Hair follicular keratinocyte (primary cell): ENCODE measurements at places on chromosomes 4 and X. TPM values are rescaled to one million over a fixed set of nuclear protein-coding genes. Genes with fewer than 3 reads are reported as not detected.

Gene FATE1
- not detected in 2 replicates for total RNA-seq

Gene SPANXA2
- total RNA-seq, result not detected in 2 replicates

Gene SSX2
- total RNA-seq, result not detected in 2 replicates

Gene EPHA5
- not detected in 2 replicates for total RNA-seq

Gene VCX3B
- total RNA-seq, result not detected in 2 replicates

Gene LPAR4
- total RNA-seq, result not detected in 2 replicates

Gene CFAP97
- total RNA-seq, result 22.9 and 23.1 TPM in 2 replicates

Gene MAGEB2
- total RNA-seq, result not detected in 2 replicates

Gene CLDN34
- not detected in 2 replicates for total RNA-seq

Gene TCEAL6
- not detected in 2 replicates for total RNA-seq

Gene CAMK2D
- 14.7 and 19.4 TPM in 2 replicates for total RNA-seq

Gene MORF4L2
- 284 and 368 TPM in 2 replicates for total RNA-seq

Gene BEND2
- total RNA-seq, result not detected in 2 replicates

Gene HTR2C
- total RNA-seq, result not detected in 2 replicates

Gene IL3RA
- not detected in 2 replicates for total RNA-seq

Gene PLAC1
- total RNA-seq, result 0.42 and 1.2 TPM in 2 replicates

Gene NLGN3
- not detected in 2 replicates for total RNA-seq
